Right cardiac atrium (tissue), 5 donors: ENCODE measurements at places on chromosomes 5 and 9. TPM values are rescaled to one million over a fixed set of nuclear protein-coding genes. Genes with fewer than 3 reads are reported as not detected.

- no peak for DNase-seq
Observed at GRCh38 chr9:84759300-84759750, 89.8 kb downstream of the NTRK2 start.

DNA sequence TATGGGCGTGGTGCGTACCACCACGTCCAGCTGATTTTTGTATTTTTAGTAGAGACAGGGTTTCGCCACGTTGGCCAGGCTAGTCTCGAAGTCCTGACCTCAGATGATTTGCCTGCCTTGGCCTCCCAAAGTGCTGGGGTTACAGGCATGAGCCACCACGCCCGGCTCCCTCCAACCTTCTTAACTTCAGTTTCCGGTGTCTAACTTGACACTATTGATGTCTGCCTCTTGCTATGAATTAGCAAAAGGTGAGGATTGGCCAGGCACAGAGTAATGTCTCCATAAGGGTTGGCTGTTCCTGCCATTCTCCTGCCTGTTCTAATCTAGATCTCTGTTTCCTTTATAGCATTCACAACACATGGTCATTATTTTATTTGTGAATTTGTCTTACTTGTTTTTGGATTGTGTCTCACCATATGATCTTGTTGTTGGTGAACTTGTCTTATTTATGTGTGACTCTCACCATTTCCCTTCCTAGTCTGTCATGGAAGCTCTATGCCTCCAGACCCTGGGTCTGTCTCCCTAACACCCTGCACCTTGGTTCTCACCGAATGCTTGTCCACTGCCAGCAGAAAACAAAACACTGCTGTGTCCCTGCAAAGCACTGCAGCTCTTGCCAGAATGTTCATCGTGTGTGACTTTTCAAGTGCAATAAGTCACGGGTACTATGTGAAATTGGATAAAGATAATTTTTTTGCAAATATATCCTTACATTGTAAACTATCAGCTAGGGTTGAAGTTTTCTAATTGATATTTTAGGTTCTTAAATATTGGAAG lies 26.0 kb downstream of the BASP1 start:
- no peak for DNase-seq

GRCh38 chr5:21810737-21811316 lies 1042.3 kb downstream of the CDH12 start:
- DNase-seq, result no peak

GRCh38 chr5:32027093-32027716 lies 146.9 kb downstream of the GOLPH3 start:
- no peak for DNase-seq

DNA sequence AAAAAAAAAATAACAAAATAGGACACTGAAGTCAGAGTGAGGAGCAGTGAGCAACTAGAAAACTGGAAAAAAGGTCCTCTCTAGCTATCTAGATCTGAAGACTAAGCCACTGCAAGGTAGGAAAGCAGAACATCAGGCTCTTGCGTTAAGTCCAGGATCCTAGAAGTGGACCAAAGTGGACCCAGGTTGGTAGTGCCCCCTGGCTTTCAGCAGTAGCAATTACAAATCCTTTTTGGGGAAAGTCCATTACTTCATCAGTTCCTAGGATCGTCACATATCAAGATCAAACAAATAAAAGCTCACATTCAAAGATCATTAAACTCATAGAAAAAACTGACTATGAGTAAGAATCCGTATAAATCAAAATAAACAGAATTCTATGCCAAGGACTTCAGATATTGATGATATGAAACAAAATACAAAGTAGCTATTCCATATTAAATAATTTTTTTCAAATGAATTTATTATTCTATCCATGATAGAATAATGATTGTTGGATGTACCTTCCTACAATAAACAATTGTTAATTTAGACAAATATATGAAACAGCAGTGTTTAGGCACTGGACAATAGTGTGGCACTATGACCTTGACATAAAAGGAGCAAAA lies 6.5 kb upstream of the RICTOR start:
- no peak for DNase-seq

GRCh38 chr5:122638581-122638980 lies 136.3 kb upstream of the SNX2 start:
- no peak for DNase-seq

The SLC12A7 gene
- 80.5 TPM for total RNA-seq
